ENCODE measurements at places on chromosomes 12 and 14. TPM values are rescaled to one million over a fixed set of nuclear protein-coding genes. Genes with fewer than 3 reads are reported as not detected.

RERG gene
- polyA plus RNA-seq = 1.2 TPM

GRCh38 chr14:60647837-60648248, 1.4 kb downstream of the SIX1 start:
- no peak for DNase-seq

DNA sequence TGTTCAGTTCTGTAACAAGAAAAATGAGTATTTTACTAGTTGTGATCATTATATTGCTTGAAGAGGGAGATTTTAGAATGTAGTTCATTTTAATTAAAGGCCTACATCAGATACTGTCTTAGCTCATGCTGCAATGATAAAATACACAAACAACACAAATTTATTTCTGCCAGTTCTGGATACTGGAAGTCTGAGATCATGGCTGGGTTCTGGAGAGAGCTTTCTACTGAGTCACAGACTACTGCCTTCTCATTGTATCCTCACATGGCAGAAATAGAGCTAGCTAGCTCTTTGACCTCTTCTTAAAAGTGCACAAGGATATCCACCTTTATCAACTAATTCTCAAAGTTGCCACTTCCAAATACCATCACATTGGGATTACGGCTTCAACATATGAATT, 53.8 kb downstream of the MIS18BP1 start:
- DNase-seq = no peak

ZC2HC1C gene
- 3.6 TPM for polyA plus RNA-seq

GRCh38 chr14:99779751-99780150, 13.5 kb upstream of the EML1 start:
- no peak for DNase-seq

GRCh38 chr12:22518060-22518719, 26.2 kb downstream of the C2CD5 start:
- DNase-seq = no peak

GRCh38 chr12:25412735-25413134, 140.3 kb downstream of the LMNTD1 start:
- no peak for DNase-seq

DNA sequence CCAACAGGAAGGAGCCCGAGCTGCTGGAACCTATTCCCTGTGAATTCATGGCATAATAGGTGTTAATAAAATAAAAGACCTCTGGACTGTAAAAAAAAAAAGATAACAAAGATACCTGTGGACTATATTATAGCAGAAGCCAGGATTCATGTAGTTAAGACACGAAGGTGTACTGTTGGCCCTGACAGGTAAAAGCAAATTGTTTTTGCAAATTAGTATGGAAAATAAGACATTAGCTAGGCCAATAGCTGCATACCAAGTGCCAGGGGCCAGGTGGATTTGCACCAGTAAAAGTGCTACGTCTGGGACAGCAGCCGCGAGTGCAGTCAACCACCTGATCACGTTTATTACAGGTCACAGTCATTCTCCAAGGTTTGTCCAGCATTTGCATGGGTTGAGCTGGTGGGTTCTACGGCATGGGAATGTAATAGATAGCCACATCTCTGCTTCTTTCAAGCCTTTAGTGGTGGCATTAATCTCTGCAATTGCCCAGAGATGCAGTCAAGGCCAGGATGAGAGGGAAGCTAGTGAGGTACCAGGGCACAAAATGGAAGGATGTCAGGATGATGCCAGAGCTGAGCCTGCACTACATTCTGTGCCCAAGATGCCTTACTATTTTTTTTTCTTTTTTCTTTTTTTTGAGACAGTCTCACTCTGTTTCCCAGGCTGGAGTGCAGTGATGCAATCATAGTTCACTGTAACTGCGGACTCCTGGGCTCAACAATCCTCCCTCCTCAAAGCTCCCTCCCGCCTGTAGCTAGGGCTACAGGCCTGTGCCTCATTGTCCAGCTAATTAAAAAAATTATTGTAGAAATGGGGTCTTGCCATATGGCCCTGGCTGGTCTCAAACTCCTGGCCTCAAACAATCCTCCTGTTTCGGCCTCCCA, 26.3 kb downstream of the TNFAIP2 start:
- no peak for DNase-seq

DNA sequence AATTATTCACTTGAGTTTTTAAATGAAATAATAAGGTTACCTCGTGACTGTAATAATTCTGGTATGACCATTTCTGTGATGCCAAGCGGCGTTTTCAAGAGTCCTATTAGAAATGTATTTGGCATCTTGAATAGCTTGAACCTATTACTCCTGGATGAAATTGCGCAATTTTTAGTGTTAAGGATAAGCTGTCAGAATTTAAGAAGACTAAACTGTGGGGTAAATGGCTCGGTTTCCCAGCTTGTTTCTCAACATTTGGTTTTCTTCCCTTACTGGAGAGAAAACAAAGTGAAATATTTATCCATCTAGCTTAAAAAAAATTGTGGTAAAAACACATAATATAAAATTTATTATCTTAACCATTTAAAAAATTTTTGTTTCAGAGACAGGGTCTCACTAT, 26.8 kb downstream of the PCNX1 start:
- DNase-seq = no peak

- DNase-seq = no peak
These were observed 178.0 kb downstream of the DACT1 start for GRCh38 chr14:58815794-58816193.
